ENCODE measurements at places on chromosomes 11 and 22.

DNA sequence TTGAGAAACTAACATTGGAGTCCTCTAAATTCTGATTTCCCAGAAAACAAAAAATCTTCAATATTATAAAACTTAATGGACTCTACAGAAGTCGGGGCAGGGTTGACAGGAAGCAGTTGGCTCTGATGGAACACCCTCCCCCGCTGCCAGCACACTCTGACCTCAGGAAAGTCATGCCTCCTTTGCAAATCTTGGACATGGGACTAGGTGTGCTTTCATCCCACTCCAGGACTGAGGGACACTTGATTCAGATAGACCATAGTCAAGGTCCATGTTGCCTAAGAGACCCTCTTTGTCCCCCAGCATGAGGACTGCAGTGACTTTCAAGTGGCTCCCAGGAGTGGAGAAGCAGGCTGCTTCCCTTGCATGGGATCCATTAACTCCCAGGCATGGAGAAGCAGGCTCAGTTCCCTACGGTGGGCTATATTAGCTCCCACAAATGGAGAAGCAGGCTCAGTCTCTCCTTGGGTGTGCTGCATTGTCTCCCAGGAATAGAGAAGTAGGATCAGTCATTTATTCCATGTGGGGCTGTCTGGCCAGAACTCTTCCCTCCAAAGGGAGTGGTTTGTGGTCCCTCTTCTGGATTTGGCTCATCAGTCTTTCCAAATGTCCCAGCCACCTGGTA lies 38.3 kb downstream of the C22orf31 start:
- no peak for DNase-seq

DNA sequence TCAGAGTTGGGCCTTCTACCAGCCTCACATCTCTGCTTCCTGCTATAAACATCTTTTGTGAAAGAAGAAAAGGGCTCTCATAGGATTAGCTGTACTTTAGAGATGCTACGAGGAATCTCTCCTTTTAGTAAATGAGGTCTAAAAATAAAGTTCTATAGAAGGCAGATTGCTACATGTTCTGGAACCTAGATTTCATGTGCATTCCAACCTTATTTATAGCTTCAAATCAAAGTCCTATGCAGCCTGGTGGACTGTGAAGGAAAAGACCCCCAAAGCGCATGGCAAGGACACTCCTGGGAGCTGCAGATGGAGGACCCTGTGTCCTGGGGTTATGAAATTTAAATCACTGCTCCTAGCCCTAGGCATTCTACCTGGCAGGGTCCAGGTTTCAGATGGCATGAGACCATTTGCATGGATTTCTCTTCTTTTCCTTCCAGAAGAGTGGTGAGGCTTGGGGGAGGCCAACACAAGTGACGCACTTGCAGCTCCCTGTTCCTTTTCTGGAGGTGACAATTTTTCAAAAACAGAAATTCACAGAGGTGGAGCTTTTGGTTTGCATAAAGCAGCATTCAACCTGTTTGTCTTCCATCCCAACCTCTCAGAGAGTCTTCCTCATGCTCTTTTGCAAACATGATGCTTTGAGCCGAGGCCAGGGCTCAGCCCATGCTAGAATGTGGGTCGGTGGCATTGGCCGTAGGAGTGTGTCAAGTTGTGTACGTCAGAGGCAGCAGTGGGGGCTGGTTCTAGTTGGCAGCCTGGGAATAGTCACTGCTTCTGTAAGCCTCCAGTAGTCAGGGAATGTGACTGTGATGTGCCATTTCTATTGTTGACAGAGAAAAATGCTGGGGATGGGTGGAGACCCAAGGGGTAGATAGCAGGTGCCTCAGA lies 6.3 kb downstream of the CRY2 start:
- DNase-seq, result no peak

DNA sequence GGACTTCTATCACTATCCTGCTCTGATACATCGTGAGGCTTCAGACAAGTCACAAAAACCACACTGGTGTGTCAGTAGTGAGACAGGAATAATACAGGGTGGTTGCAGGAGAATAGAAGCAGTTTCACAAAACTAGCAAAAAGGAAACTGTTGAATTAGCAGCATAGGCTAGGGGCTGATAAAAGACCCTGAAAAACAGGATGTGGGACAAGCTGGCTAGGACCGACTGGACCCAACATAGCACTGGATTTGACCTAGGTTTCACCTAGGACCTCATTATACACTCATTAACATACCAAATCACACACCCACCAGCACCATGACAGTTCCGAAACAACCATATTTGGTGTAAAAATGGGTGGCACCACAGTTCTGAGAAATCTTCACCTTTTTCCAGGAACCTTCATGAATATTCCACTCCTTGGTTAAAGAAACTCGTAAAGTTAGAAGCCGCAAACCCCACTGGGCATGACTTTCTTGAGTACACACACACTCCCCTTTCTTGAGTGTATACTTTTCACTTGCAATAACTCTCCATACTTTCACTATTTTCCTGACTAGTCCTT lies 76.2 kb downstream of the SLC1A2 start:
- DNase-seq, result peak; percentile 48

DNA sequence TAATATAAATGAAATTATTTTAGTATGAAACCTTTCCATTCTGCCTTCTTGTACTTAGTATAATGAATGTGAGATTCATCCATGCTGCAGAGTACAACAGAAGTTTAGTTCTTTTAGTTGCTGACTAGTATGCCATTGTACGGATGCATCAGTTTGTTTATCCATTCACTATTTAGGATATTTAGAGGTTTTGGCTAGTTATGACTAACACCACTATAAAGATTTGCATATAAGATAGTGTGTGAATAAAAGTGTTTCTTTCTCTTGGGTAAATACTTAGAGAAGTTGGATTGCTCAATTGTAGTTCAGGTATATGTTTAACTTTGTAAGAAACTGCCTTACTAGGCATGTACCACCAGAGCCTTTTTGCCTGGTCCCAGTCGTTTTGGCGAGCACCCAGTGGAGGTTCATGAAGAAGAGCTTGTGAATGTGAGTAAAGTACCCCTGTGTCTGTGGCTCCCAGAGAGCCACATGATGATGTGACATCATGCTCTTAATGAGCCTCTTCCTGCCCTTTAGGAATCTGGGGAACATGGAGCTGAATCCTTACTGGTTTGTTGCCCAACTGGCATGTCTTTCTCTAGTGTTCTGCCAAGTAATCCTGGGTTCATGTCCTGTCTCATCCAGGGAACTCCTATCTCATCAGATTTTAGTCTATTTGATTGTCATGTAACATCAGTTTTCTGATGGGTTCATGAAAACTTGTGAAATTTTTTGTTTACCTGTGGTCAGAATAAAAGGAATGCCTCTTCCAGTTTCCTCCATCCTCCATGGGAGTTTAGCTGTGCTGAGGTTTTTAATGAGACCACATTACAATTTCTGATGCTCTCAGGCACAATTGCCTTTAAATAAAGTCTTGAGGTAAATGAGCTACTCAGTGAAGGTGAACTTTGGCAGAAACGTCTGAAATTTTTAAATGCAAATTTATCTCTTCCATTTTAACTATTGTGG lies 234.8 kb downstream of the CASP12 start:
- no peak for DNase-seq

GRCh38 chr11:11608783-11609232 lies 13.0 kb downstream of the GALNT18 start:
- no peak for DNase-seq

DNA sequence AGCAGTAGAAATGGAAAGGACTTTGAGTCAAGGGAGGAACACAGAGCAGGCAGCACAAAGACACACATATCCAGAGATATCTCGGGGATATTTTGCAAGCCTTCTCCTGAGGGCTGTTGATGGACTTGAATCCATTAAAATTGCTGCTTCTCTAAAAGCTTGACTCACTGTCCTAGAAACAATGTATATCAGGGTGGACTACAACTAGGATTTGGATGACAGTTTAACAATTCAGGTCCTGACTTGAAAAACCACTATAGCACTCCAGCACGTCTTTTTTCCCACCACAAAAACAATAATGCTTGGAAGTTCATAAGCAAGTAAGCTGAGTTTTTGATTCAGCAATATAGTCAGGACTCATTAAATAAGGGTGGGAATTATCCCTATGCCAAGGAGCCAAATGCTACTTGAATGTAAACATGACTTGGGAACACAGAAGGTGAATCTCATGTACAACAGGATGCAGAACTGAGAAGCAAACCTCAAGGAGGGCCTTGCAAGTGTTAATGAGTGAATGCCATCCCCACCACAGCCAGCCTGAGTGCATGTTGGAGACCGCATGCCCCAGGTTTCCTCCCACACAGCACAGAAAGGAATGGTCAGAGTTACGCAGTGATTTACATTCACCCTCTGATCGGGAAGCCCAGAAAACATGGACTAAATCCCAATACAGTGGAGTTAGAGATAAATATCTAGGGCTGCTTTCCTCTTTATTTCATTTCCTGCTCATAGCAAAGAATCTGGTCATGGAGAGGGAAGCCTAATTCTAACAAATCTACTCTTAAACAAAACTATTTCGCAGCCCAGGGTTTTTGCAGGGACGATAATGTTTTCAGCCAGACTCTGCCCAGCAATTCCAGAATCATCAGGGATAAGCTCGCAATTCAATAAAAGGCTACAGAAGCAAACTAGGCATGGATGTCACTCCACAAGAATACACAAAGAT lies 98.4 kb upstream of the OR9G4 start:
- DNase-seq, result no peak

- DNase-seq, result no peak
These were observed 37.1 kb downstream of the SBF1 start for GRCh38 chr22:50437511-50438304.

DNA sequence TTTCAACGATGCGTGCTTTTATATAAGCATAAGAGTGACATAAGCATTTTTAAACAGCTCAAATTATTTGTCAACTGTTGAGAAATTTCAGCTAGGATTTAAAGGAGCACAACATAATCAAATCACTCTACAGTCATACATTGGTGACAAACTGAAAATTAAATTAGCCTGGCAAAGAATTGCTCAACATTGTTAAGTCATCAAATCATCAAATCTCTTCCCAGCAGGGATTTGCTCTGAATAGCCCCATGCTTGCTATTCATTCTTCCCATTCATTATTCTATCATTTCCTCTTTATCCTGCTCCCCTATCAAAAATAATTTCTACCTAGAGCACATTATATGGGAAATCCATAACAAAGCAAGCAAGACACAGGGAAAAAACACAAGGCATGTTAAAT lies 198.7 kb upstream of the LUZP2 start:
- DNase-seq, result no peak

- DNase-seq, result no peak
These were observed 27.2 kb upstream of the TTC28 start for GRCh38 chr22:28706845-28707244.

DNA sequence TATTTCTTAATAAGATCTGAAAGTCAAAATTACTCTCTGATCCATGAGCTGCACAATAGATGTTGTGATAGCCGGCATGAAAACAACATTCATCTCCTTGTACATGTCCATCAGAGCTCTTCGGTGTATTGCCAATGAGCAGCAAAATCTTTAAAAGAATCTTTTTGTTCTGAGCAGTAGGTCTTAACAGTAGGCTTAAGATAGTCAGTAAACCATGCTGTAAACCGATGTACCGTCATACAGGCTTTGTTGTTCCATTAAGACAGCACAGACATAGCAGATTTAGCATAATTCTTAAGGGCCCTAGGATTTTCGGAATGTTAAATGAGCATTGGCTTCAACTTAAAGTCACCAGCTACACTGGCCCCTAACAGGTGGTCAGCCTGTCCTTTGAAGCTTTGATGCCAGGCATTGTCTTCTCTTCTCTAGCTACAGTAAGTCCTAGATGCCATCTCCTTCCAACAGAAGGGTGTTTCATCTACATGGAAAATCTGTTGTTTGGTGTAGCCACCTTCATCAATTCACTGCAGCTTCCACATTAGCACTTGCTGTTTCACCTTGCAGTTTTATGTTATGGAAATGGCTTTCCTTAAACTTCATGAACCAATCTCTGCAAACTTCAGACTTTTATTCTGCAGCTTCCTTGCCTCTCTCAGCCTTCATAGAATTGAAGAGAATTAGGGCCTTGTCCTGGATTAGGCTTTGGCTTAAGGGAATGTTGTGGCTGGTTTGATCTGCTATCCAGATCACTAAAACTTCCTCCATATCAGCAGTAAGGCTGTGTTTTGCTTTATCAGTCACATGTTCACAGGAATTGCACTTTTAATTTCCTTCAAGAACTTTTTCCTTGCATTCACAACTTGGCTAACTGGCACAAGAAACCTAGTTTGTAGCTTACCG lies 28.4 kb downstream of the RRP8 start:
- no peak for DNase-seq

GRCh38 chr22:39090426-39091064 lies 6.5 kb upstream of the APOBEC3H start:
- peak; percentile 32 for DNase-seq

DNA sequence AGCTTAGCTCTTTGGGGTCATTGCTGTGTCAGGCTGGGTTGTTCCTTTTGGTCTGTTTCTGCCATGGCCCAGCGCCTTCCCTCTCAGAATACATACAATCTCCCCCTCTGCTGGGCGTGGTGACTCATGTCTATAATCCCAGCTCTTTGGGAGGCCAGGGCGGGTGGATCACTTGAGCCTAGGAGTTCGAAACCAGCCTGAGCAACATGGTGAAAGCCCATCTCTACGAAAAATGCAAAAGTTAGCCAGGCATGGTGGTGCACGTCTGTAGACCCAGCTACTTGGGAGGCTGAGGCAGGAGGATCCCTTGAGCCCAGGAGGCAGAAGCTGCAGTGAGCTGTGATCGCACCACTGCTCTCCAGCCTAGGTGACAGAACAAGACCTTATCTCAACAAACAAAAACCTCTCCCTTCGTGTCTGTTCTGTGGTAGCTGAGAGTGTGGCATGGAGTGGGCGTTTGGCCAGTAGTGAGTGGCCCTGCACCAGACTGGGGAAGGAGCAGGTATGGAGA lies 46.7 kb upstream of the RAB1B start:
- no peak for DNase-seq

DNA sequence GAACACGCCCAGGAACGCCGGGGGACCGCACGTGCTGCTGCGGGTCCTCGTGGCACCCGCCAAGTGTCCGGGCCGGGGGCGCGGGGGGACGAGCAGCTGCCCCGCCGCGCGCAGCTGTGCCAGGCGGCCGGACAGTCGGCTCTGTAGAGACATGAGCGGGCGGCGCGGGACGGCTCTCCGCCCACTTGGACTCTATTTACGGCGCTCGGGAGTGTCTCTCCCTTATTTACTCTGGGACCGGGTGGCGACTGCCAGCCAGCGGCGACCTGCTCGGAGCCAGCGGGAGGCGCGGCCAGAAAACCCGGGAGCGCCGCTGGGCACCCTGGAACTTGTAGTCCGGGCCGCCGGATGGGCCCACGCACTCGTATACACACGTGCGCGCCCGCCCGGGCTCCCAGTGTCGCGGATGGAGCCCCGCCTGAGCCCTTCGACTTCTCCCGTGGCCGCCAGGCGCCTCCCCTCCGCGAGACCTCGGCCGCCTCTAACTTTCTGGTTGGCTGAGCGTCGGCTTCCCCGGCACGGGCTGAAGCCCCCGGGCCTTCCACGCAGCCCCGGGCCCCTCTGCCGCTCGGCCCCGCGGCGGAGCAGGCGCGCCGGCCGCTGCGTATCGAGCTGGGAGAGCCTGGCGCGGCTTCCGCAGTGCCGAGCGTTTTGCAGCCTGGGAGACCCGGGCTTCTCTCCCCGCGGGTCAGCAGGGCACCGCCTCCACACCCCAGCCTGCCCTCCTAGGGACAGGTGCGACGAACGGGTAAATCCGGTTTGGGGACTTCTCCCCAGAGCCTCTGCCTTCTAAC lies at the start of gene MACROD1:
Gene MACROD1 (minus strand): TSS at position 272 of the 794 bp plus-strand sequence. CDS start 119 bp downstream, at position 153.
- peak; percentile 47 for DNase-seq

- DNase-seq, result no peak
These were observed 92.3 kb upstream of the FGF3 start for GRCh38 chr11:69911310-69912160.

GRCh38 chr11:25727944-25728343 lies 604.0 kb upstream of the ANO3 start:
- DNase-seq, result no peak

- no peak for DNase-seq
These were observed 3.8 kb upstream of the CCDC188 start for GRCh38 chr22:20154602-20155187.

- DNase-seq, result no peak
These were observed 69.2 kb downstream of the CD82 start for GRCh38 chr11:44634401-44635281.
